NCI-H524 (cell line): ENCODE measurements at places on chromosomes 2 and 18.

- no peak for DNase-seq
Measured at GRCh38 chr2:105416156-105416555, 17.3 kb upstream of the FHL2 start.

GRCh38 chr2:55733335-55733734, 39.7 kb upstream of the PNPT1 start:
- no peak for DNase-seq

- peak; percentile 70 for DNase-seq
Measured at GRCh38 chr2:6948677-6949351, 31.6 kb downstream of the RNF144A start.

DNA sequence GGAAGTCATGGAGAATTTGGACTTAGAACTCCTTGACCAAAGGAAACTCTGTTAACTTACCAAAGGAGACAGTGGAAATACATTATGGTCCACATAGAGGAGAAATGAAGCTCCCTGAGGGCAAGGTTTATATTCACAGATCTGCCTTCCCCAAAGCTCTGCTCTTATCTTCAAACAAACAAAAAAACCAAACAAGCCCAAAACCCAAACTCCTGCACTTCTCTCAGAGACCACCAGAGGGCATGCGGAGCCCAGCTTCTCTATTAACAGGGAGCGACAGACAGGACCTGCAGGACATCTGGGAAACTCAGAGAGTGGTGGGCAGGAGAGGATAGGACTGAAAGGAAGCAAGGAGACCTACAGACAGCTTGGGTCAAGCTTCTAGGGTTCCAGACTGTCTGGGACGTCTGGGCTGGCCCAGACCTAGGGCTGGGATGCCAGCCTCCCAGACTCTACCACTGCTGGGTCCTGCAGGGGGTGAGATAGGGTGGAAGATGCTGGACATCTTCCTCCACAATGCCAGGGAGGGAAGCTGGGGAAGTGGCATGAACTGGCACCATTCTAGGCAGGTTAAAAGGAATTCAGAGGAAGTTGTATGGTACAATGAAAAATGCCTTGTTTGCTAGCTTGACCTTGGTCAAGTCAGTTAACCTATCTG, 4.0 kb upstream of the WNT10A start:
- DNase-seq: peak; percentile 59

DNA sequence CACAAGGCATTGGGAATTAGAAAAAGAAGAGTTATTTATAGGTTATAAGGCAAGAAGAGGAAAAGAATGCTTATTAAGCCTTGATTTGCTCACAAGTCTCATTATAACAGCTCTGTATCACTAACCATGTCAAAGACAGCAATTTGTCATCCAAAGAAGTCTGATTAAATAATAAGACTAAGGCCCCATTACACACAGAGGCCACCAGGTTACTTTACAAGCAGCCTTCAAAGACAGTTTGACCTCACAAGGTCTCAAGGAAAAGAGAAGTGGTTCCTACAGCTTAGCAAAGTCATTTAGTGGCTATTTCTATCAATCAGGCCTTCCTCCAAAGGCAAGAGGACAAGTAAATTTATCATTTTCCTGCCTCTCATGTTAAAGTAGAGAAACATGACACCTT, 188.5 kb downstream of the MBD2 start:
- no peak for DNase-seq

DNA sequence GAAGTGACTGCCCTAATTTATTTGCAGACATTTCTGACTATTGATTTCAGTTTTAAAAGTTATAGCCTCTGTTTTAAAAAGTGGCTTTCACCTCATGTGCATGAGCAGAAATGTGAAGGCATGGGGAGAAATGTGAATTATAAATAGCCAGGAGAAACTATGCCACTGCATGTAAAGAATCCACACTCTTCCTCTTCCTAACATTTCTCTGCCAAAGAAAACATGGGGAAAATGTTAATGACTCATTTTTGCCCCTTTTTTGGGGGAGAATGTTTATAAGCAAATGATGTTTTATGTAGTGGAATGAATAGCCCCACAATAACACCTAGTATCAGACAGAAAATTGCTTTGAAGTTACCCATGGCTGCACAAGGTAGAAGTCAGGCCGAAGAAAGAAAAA, 249.0 kb upstream of the TANK start:
- no peak for DNase-seq

DNA sequence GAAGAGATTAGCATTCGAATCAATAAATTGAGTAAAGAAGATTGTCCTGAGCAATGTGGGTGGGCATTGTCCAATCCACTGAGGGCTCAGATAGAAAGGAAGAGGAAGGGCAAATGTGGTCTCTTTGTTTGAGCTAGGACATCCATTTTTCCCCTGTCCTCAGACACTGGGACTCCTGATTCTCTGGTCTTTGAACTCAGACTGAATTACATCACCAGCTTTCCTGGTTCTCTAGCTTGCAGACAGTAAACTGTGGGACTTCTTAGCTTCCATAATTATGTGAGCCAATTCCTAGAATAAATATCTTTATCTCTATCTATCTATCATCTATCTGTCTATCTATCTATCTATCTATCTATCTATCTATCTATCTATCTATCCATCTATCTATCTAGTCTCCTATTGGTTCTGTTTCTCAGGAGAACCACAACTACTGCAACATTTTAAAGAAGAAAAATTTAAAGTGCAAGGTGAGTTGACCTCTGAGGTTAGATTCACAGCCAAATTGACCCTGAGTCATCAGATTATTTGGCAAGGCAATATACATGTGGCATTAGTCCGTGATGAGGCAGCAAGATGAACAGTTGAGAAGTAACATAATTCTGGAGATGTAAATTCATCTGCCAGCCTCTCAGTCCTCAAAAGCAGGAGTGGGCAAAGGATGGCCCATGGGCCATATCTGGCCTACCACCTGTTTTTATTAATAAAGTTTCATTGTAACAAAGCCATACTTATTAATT, 191.4 kb downstream of the PDE11A start:
- no peak for DNase-seq

- no peak for DNase-seq
Measured at GRCh38 chr18:3219631-3220335, at the start of gene MYOM1. MYOM1 (minus strand) TSS chr18:3219968; CDS start chr18:3215223, 4,745 bp downstream.

DNA sequence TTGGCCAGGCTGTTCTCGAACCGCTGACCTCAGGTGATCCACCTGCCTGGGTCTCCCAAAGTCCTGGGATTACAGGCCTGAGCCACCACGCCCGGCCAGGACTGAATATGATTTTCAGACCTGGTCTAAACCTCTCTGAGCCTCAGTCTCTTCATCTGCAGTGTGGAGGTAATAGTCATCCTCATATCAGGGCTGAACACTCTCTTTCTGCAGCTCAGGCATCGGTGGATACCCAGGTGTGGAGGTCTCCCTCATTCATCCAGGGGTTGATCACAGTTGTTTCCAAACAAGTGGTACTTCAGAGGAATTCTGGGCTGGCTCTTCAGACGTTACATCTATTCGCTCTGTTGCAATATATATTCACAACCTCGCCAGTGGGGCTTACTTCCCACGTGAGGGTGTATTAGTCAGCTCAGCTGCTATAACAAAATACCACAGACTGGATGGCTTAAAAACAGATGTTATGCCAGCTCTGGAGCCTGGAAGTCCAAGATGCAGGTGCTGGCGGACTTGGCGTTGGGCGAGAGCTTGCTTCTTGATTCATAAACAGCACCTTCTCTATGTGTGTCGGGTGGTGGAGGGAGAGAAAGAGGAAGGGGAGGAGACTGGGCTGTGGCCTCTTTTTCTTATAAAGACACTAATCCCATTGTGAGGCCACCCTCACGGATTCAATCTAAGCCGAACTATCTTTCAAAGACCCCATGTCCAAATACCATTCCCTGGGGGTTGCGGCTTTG, 2.9 kb upstream of the MBP start:
- DNase-seq: no peak

GRCh38 chr18:23134780-23135549, at the start of gene CABLES1:
CABLES1 (plus strand) TSS chr18:23135485; CDS start chr18:23135763, 278 bp downstream.
- DNase-seq: peak; percentile 50

GRCh38 chr2:216034065-216034464, 20.7 kb upstream of the MREG start:
- DNase-seq: peak; percentile 65

DNA sequence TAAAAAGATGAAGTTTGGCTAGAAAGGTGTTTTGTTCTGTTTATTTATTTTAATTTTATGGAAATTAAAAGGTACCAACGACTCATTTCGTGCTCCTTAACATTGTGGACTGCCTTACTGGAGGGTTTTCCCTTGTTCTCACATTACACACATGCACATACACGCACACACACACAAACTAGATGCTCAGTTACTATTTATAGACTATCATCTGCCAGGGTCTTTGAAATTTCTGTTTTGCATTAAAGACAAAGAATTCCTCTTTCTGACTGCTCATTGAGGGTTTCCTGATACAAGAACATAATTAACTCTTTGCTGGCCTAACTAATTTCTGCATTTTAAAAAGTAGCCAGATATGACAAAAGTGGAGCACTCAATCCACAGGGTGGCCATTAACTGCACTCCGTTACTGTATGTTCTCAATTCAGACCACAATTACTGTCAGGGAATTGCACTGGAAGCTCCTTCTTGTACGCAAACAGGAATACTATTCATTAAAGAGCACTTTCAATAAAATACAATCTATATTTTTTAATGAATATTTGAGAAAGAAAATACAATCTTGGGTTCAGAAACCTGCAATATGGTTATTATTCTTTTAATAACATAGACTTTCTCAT, 366.9 kb upstream of the GALNT5 start:
- DNase-seq: no peak

DNA sequence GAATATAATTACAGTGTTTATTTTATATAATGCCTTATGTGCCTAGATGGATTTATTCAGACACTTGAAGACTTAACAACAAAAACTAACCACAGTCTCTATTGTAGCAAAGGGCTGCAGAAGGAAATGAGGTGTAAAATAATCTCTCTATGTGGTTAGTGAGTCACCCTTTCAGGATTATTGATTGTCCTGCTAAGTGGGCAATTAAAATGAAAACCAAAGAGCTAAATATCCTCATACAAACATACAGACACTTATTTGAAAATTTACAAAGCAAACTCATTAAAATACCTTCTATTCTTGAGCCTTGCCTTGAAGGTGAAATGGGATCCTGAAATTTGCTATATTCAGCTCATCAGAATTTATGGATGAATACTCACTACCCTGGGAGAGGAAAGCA, 27.7 kb upstream of the DCC start:
- no peak for DNase-seq

GRCh38 chr2:207474863-207475485, 54.8 kb upstream of the CREB1 start:
- DNase-seq: no peak

GRCh38 chr2:236551471-236552211, 18.0 kb upstream of the ACKR3 start:
- DNase-seq: no peak

DNA sequence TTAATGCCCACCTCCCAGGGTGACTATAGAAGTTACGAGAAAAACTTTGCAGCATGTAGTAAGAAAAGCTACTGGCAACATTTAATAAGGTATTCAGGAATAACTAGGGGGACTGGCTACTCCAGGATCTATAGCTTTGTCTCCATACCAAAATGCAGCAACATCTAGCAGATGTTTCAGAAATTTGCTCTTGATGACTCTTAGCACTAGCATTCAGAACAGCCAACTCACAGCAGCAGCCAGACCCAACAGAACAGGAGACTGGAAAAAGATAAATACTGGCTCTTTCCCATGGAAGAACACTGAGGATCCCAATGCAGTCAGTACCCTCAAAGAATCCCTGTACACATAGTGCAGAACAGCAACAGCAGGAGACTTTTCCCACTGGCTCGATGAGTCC, 105.0 kb downstream of the PRKRA start:
- no peak for DNase-seq

GRCh38 chr2:120951693-120952092, 216.0 kb downstream of the GLI2 start:
- DNase-seq: no peak

GRCh38 chr2:60818272-60818671, 62.2 kb downstream of the PAPOLG start:
- no peak for DNase-seq

DNA sequence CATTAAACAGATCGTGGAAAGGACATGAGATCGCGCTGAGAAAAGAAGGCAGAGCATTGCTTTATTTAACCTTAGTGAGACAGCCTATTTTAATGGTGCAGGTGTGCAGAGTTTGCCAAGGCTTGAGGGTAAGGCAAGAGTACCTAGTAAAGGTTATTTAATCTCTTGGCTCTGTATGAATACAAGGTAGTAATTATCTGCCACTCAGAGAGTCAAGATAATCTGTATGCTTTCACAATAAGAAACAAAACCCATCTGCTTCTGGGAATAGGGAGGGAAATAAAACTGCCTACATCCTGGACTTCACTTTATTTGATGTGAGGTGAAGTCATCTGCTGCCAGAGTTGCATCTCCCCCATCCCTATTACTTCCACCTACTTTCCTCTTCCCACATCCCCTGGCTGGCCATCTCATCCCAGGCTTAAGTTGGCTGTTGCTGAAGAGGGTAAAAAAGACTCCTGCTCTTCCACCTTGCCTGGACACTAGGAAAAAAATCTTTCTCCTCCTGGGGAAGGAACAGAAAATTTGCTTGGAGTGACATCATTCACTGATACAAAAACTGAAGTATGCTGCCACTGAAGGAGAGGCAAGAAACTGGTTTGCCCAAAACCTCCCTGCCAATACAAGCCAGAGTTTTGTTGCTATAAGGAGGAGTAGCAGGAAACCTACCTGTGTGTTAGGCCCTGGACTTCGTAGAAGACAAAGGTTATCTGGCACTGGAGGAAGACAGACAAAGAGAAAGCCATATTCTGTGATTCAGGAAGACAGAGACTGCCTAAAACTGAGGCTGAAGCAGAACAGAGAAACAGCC, 35.8 kb upstream of the ARHGAP25 start:
- DNase-seq: no peak

DNA sequence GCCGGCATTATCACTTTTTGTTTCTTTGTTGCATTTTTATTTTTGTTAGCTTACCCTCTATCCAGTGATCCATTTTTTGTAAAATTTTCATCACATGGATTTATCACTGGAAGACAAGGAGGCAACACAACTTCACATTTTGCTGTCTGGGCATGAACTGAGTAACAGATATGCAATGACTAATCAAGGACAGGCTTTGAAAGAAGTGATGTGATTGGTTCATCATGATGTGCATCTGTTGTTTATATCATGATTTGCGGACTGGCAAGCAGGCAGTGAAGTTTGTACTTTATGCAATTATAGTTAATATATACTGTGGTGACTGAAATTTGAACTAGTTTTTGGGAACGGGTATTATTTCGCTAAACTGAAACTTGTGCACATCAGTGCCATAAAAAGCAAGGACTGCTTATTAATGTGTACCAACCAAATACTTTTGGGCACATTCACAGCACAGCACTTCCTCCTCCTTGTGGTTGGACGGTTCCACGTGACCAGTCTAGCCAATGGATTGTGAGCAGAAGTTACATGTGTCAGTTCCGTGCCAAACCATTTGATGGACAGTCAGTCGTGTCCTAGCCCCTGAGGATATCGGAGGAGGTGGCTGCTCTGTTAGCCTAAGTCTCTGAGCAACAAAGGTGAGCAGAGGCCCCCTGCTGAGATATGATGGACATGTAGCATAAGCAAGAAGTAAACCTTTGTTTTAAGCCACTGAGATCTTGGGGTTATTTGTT, 201.4 kb upstream of the SIX2 start:
- no peak for DNase-seq

- DNase-seq: no peak
Measured at GRCh38 chr18:22658318-22658717, 240.6 kb upstream of the CTAGE1 start.

- no peak for DNase-seq
Measured at GRCh38 chr18:3281456-3282400, 19.8 kb downstream of the MYL12B start.
